ENCODE measurements at places on chromosomes 3 and 15.

GRCh38 chr3:181713280-181713647 is 1.5 kb downstream of the SOX2 start:
- no peak for DNase-seq

DNA sequence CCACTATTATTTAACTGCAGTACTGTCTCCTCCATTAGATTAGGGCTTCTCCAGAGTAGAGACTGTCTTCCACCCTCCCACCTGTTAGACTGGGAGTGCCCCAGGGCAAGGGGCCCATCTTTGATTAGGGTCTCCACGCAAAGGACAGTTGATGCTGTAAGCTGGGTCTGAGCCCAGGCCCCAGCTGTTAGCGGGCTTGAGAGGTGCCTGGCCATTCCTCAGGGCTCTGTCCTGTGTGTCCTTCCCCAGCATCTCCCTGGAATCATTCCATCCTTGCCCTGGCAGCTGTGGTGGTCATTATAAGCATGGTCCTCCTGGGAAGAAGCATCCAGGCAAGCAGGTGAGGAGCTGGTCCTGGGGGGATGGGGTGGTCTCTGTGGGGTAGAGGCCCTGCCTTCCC is 6.1 kb downstream of the SLC51B start:
- DNase-seq: no peak

DNA sequence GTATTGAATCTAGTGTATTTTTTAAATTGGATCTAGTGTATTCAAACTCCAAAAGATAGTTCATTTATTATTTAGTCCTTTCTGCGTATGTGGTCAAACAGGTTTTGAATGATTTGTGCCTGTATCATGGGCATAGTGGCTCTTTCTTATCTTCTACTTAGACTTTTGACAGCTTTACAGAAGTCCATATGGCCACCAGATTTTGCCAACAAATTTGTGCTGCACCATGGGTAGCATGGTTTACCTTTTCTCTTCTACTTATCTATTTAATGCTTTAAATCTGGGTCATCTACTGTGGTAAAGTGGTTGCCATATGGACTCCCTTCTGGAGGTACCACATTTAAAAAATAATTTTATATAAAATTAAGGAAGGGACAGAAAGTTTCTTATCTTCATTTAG is 66.9 kb upstream of the CADM2 start:
- DNase-seq: no peak

- no peak for DNase-seq
These were observed 37.6 kb downstream of the AAGAB start for GRCh38 chr15:67216859-67217258.

DNA sequence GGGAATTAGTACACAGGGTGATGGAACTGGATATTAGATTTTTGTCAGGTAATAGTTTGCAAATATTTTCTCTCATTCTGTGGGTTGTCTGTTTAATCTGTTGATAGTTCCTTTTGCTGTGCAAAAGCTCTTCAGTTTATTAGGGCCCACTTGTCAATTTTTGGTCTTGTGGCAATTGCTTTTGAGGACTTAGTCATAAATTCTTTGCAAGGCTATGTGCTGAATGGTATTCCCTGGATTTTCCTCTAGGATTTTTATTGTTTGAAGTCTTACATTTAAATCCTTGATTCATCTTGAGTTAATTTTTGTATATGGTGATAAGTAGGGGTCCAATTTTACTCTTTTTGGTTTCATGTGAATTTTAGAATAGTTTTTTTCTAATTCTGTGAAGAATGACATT is 111.3 kb downstream of the ARRDC4 start:
- DNase-seq: peak; percentile 12

All from SJSA1 (cell line).